OCI-M1 (cell line): ENCODE measurements at places on chromosomes 13 and 19.

GRCh38 chr19:13905634-13906520, at the start of the genes BRME1 and CC2D1A:
Gene BRME1 (minus strand): TSS chr19:13906117. CDS start chr19:13904892, 1,225 bp downstream.
Gene CC2D1A (plus strand): TSS chr19:13906201. CDS start chr19:13906442, 241 bp downstream.
- peak; percentile 100 for DNase-seq

- DNase-seq = peak; percentile 28
Observed at GRCh38 chr13:22592515-22592914, 588.3 kb upstream of the SGCG start.

GRCh38 chr13:52414963-52415362, 9.0 kb upstream of the THSD1 start:
- DNase-seq = no peak

- DNase-seq = no peak
Observed at GRCh38 chr19:34461375-34462100, 20.0 kb upstream of the WTIP start.

DNA sequence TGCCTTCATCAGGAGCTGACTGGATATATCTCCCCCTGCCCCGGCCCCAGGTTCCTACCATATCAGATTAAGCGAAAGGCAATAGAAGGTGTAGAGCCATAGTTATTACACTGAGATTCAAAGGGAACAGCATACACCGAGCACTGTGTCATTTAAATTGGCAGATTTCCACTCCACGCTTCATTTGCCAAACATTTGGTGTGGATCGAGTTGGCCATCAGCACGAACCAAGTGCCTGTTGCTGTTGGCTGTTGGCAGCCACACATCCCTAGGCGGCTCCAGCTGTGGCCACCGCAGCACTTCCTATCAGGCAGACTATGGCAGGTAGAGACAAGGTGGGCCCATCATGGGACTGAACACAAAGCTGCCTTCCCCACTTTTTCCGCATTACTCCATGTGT, 115.8 kb downstream of the CCNA1 start:
- no peak for DNase-seq

DNA sequence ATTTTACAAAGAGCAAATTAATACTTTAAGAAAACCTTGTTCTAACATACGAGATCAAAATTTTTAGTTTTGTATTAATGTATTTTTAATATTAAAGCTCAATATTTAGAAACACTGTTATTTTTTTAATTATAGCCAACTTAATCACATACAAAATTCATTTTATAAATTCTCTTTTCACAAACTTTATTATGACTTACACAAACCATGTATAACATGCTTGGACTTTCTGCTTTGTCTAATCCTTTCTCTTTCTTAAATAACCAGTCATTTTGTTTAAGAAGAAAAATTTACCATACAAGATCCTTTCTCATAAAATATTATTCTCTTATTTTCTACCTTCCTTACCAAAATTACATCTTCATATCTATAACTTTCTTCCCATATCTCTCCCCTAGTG, 62.2 kb downstream of the CYSLTR2 start:
- DNase-seq = peak; percentile 49

GRCh38 chr19:51473009-51473707, 5.2 kb upstream of the CEACAM18 start:
- DNase-seq = peak; percentile 95

DNA sequence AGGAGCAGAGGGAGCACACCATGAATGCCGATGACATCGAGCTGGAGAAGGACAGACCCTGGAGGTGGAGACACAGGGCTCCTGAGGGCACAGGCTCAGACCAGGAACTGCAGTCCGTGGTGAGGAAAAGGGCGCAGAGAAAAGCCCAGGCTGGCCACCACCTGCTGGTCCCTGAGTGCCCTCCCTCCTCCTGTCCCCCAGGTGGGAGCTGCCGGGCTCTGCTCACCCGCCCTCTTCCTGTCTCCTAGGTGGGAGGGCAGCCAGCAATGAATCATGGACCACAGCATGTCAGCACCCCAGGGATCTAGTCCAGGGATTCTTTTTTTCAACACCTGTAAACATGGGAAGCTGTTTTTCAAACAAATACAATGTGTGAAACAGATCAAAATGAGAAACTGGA, 94.6 kb upstream of the ARHGEF7 start:
- no peak for DNase-seq

DNA sequence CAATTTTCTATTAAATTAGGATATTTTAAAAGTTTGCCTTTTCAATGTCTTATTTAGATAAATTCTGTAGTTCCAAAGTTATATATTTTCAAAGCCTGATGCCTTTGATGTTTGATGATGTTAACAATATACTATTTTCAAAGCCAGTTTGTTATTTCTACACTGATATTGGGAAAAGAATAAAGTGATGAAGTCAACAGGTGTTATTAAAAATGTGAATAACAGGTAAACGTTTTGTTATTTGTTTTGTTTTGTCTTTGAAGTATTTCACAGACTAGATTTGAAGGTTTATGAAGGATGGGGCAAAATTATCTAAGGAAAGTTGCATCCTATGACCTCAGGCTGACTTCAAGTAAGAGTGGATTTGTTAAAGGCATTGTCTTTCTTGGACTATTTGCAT, 33.1 kb upstream of the ZNF420 start:
- DNase-seq = no peak

DNA sequence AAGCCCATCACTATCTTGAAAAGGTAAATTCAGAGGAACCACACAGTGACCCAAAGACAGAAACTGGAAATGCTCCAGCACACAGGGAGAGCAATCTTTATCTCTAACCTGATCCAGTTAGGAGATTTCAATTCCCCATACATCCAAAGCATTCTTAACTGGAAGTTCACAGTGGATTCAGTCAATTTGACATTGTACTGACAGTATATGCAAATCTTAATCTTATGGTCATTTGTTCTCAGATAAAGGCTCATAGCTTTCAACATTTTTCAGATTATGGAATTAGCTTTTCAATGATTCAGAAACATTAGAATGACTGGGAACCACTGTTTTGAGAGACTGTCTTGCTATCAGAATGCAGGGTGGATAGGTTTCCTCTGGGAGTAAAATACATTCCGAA, 1455.6 kb downstream of the OLFM4 start:
- DNase-seq = no peak

- peak; percentile 78 for DNase-seq
Observed at GRCh38 chr19:48400018-48400742, 6.7 kb downstream of the GRIN2D start.

- DNase-seq = peak; percentile 30
Observed at GRCh38 chr19:40718774-40719391, 2.0 kb downstream of the ITPKC start.

DNA sequence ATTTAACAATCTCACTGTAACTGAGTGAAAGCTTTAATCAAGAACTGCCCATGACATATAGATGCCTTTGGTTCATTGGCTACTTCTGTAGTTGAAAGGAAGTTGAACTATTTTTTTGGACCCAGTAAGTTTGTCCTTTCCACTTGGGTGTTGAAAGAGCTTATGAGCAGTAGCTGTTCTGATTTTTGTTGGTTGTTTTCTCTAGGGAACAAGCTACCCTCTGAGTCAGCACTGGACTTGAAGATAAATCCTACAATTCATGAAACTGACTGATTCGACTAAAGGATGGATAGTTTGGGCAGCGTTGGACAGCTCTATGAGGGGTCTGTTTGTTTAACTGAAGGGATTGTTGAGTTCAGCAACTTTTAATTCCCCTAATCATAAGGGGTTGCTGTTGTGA, 101.0 kb downstream of the PAN3 start:
- DNase-seq = no peak

DNA sequence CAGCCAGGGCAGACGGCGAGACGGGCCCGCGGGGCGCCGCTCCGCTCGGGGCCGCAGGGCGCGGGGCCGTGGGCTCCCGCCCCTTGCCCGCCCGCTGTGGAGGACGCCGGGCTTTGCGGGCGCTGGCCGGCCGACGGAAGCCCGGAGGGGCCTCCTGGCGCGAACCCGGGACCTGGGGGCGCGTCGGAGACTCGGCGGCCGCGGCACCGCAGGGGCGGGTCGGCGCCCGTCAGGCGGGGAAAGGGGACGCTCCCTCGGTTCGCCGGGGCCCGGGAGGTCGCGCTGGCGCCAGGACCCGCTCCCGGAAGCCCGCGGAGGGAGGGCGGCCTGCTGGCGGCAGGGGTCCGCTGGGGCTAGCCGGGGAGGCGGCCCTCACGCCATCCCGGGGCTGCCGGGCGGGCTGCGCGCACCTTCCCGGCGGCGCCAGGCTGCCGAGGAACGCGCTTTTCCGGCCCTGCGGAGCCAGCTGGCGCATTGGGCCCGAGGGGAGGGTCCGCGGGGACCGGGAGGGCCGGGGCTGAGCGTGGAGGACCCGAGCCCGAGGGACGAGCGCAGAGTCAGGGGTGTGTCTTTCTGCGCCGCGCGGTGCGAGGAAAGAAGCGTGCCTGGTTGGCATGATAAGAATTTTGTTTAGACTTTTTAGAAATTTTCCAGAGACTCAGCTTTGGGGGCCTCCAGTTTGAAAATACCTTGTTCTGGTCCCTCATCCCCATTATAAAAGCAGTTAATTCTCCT, 511 bp downstream of the GARRE1 start:
- DNase-seq = peak; percentile 69

GRCh38 chr13:99215184-99215830, 14.7 kb downstream of the UBAC2 start:
- DNase-seq = no peak

- no peak for DNase-seq
Observed at GRCh38 chr13:44236801-44237207, 136.8 kb upstream of the SERP2 start.

DNA sequence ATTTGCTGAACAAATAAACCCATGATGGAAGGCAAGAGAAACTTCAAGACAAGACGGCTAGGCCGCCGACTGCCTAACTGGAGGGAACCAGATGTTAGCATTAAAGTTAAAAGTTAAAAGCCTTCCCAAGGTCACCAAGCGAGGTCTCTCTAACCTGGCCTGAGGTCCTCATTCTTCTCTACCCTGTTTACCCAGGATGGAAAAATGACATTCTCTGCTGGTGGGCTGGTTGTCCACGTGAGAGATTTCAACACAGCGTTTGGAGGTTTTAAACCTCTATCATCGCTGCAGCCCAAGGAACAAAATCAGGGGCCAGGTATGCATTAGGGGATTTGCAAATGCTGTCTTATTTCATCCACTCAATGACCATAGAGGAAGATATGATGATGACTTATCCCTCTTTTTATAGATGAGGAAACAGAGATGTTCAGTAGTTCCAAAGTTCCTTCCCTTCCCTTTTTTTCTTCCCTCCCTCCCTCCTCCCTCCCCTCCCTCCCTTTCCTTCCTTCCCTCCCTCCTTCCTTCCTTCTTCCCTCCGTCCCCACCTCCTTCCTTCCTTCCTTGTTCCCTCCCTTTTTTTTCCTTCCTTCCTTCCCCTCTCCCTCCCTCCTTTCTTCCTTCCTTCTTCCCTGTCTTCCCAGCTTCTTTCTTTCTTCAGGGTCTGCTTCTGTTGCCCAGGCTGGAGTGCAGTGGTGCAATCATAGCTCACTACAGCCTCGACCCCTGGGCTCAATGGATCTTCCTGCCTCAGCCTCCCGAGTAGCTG, 79.7 kb downstream of the INSR start:
- no peak for DNase-seq

DNA sequence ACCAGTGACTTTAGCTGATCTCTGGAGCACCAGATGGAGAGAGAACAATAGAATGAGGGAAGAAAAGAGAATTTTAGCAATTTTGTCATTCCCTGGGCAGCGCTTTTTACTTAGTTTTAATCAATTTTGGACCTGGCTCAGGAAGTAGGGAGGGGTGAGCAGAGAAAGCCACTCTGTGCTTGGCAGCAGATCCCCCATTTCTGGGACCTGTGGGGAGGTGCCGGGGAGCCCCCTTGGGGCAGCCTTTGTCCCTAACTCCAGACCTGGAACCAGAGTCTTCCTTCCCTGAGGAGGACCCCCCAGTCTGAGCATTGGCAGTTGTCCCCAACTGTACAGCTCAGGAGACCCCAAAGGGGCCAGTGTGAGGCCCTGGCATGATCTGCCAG, 10.5 kb downstream of the LYL1 start:
- DNase-seq = no peak

DNA sequence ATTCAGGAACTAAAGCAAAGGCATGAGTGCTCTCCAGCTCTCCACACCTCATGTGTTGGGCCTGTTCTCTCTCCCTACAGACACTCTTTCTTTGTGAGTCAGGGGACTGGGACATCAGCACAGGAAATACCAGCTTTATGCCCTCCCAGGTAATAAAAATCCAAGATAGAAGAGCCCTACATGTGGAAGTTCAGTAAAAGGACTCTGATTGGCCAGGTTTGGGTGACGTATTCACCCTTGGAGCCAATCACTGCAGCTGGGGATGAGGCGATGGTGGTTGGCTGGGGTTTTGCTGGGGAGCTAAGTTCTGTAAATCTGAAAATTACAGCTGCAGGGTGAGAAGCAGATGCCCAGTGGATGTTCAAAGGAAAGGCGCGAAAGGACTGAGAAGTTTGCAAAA, 32.5 kb downstream of the CCDC70 start:
- no peak for DNase-seq

DNA sequence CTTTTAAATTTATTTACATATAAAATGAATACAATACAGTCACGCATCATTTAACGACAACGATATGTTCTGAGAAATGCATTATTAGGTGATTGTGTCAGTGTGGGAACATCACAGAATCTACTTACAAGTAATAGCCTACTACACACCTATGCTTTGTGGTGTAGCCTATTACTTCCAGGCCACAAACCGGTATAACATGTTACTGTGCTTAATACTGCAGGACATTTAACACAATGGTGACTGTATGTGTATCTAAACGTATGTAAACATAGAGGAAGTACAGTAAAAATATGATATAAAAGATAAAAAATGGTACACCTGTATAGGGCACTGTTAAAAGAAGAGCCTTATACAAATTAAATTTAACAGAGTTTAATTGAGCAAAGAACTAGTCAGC, 62.4 kb upstream of the KLHL1 start:
- no peak for DNase-seq

- DNase-seq = no peak
Observed at GRCh38 chr13:23950736-23951510, 53.6 kb upstream of the C1QTNF9B start.

GRCh38 chr19:31255831-31256592, 93.2 kb downstream of the TSHZ3 start:
- no peak for DNase-seq

DNA sequence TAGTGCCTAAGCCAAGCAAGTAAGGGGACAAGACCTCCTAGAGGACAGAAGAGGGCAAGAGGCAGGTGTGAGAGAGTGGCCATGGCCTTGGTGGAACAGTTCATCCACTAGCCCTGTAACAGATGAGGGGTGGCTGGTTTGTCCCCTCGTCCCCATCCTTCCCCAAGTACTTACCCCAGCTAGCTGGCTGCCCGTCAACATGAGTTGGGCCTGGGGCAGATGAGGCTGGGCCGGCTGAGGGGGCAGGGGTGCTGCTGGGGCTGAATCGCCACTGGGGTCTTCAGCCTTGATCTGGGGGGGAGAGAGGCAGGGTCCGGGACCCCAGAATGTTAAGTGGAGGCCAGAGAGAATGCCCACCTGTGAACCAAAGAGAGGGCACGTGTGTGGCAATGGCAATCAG, 15.2 kb downstream of the POU2F2 start:
- DNase-seq = no peak

DNA sequence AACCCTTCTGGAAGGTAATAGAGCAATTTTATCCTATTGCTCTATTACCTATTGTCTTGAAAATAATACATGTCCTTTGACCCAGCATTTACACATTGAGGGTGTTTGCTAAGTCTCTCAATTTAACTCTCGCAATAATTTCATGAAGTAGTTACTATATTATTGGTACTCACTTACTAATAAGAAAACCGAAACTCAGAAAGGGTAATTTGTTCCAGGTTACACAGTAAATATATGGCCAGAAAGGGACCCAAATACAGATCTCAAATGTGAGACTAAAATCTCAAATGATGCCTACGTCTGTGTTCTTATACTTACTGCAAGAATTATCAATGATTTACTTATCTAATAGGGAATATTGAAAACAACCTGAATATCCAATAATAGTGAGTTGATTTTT, 29.7 kb upstream of the FAM216B start:
- DNase-seq = no peak
